ENCODE measurements at places on chromosomes 13 and 19. TPM values are rescaled to one million over a fixed set of nuclear protein-coding genes. Genes with fewer than 3 reads are reported as not detected.

SHISA2 gene
- 4.3 TPM for total RNA-seq

DGKH gene
- 8.7 TPM for total RNA-seq

SLC7A10 gene
- not detected for total RNA-seq

JSRP1 gene
- total RNA-seq = 0.72 TPM

EDNRB gene
- total RNA-seq = 0.29 TPM

CLDND2 gene
- total RNA-seq = not detected

LILRB3 gene
- total RNA-seq = not detected

RPS16 gene
- 44.9 TPM for total RNA-seq

SIGLEC8 gene
- total RNA-seq = not detected

ARHGAP35 gene
- 76.0 TPM for total RNA-seq

OR10H1 gene
- total RNA-seq = not detected

ZNF30 gene
- 3.8 TPM for total RNA-seq

FAAP24 gene
- total RNA-seq = 3.6 TPM

C13orf42 gene
- not detected for total RNA-seq

SLC7A1 gene
- 25.7 TPM for total RNA-seq

PRKCG gene
- total RNA-seq = under 0.01 TPM

IGSF23 gene
- not detected for total RNA-seq

BCAM gene
- 4.3 TPM for total RNA-seq

KCNC3 gene
- total RNA-seq = not detected

ZNF556 gene
- total RNA-seq = not detected

SPRED3 gene
- 1.8 TPM for total RNA-seq

ZNF382 gene
- 12.3 TPM for total RNA-seq

CD33 gene
- total RNA-seq = not detected

PDE4C gene
- not detected for total RNA-seq

ZNF835 gene
- 0.29 TPM for total RNA-seq

BST2 gene
- 10.1 TPM for total RNA-seq

ZNF69 gene
- total RNA-seq = 14.1 TPM

KIR2DL1 gene
- not detected for total RNA-seq

CCDC8 gene
- total RNA-seq = 17.4 TPM

PSG3 gene
- not detected for total RNA-seq

RYR1 gene
- under 0.01 TPM for total RNA-seq

ZNF433 gene
- total RNA-seq = 5.1 TPM

ZNF44 gene
- 11.2 TPM for total RNA-seq

KLK15 gene
- total RNA-seq = not detected

ZNF823 gene
- 9.4 TPM for total RNA-seq

ELANE gene
- 0.36 TPM for total RNA-seq

KLK2 gene
- total RNA-seq = not detected

TBXA2R gene
- total RNA-seq = 1.5 TPM

NCR1 gene
- total RNA-seq = 0.36 TPM

ZSCAN1 gene
- total RNA-seq = 0.36 TPM

RNASEH2A gene
- 8.3 TPM for total RNA-seq

TSSK6 gene
- total RNA-seq = 4.3 TPM

RGS9BP gene
- total RNA-seq = 0.72 TPM
